ENCODE measurements at places on chromosomes 4 and X.

DNA sequence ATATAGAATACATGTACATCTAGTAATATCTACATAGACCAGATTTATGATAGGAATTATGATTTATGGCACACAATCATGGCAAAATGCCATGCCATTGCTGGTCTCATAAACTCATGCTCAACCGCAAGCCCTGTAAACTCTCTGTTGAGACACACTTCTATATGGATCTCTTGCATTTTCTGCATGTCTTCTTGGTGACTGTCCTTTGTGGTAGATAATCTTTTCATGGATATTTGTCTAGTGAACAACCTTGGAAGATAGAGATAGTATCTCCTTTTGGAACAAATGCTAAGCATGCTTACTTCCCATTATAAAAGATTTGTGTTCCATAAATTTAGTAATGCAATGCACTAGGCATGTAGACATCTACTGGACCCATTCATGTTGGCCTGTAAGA, 328.0 kb downstream of the NAF1 start:
- DNase-seq: no peak

DNA sequence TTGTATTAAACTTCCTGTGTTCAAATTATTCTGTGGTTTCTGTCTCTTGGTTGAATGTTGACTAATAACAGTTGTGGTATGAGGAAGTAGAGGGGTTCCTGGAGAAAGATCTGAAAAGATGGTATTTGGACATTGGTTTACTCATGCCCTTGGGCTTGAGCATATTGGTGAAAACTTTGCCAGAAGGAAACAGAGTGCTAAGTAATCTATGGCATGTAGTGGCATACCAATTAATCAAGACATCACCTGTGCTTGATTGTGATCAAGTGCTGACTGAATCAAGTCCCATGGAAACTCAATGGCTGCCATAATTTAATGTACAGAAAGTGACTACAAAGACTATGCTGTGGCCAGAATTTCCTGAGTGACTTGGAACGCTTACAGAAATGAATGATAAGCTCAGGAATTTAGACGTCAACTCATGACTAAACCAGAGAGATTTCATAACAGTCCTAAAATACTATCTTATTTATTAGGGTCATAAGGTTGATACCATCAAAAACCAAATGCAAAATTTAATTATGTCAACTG, 2062.9 kb downstream of the ARAP2 start:
- no peak for DNase-seq

GRCh38 chr4:176340871-176341685, 21.3 kb downstream of the SPCS3 start:
- no peak for DNase-seq

- DNase-seq: no peak
These were observed 68.6 kb downstream of the RXFP1 start for GRCh38 chr4:158590306-158590705.

DNA sequence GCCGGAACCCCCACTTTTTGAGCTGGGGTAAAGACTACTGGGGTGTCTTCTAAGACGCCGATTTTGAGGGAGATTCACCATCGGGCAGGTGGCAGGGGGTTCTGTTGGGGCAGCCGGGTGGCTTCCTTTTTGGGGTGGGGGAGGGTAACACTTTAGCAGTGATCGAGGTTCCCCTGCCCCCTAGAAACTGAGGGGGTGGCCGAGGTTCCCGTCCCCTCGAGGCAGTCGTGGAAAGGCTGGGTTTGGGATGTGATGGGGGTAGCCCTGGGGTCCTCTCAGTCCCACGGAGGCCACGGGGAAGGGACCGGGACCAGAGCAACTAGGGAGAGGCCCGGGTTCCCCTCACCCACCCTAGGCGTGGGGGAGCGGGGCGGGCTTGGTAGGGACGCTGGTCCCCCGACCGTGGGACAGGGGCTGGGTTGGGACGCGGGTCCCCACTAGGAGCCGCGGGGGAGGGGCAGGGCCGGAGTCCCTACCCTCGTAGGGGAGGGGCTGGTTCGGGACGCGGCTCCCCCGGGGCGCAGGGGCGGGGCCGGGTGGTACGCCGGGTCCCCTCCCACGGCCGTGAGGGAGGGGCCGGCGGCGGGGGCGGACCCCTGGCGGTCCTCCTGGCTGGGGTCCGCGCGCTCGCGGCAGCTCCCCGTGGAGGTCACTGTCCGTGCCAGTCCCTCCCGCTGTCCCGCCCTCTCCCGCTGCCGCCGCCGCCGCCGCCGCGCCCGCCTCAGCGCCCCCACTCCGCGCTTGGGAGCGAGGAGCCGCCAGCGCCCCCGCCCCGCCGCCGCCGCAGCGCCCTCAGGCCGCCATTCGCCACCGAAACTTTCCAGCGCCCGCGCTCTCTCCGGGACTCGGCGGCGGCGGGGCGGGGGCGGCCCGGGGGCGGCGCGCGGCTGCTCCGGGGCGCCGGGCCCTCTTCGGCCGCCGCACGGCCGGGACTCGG, at the start of gene TBL1X:
Gene TBL1X, plus strand, starts transcription at position 624 of the 937 bp plus-strand sequence. CDS start 188,529 bp downstream, outside the sequence.
- no peak for DNase-seq

DNA sequence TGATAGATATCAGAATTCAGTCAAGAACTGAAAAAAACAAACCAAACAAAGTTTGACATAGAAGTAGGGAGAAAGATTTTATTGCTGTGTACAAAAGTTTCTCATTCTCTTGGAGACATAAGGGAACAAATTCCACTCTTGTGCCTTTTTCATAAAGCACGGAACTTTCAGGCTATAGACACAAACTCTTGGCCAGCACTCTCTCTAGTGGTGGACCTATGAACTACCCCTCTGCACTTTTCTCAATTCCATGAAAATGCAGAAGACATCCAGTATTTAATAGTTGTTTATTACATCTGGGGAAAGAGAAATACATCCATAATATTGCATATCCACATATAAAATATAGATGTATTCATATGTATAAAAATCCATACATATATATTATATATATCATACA, 291.6 kb upstream of the HS3ST1 start:
- no peak for DNase-seq

GRCh38 chrX:133171962-133172708, 46.0 kb downstream of the TFDP3 start:
- DNase-seq: no peak

DNA sequence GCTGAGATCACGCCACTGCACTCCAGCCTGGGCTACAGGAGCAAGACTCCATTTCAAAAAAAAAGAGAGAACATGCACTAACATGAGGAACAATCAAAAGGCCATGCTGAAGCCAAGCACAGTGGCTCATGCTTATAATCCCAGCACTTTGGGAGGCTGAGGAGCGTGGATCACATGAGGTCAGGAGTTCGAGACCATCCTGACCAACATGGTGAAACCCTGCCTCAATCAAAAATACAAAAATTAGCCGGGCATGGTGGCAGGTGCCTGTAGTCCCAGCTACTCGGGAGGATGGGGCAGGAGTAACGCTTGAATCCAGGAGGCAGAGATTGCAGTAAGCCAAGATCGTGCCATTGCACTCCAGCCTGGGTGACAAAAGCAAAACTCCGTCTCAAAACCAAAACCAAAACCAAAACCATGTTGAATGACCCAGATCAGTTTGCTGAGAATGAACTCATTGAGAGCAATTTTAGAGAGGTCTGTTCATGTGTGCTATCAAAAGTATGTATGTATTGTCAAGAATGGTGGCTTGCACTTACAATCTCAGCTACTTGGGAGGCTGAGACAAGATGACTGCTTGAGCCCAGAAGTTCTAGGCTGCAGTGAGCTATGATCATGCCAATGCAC, 44.8 kb downstream of the PDS5A start:
- no peak for DNase-seq

DNA sequence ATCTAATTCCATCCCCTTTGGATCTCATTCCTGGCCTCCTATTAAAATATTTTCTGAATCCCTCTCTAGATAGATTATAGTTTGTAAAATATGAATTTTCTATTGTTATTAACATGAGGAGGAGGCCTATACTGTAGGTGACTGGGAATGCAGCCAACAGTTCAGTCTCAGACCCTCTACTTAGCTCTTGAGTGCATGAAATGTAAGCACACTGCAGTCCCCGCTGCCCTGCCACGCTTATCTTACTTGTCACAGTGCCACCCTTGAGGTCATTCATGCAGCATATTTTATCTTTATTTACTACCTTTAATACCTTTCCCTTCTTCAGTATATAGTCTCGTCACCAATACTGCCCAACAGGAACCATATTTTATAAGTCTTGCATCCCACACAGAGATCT, 151.0 kb downstream of the CAMK2D start:
- no peak for DNase-seq

GRCh38 chrX:9707306-9708033, 58.2 kb downstream of the GPR143 start:
- no peak for DNase-seq

- DNase-seq: no peak
These were observed 27.4 kb upstream of the ARX start for GRCh38 chrX:25043192-25043591.

GRCh38 chr4:87005369-87005689, 70.5 kb downstream of the AFF1 start:
- no peak for DNase-seq

GRCh38 chr4:164753873-164754488, at the start of gene SMIM31:
Gene SMIM31, plus strand, starts transcription at chr4:164754131. Its CDS starts 16,313 bp downstream, at chr4:164770444.
- DNase-seq: no peak

DNA sequence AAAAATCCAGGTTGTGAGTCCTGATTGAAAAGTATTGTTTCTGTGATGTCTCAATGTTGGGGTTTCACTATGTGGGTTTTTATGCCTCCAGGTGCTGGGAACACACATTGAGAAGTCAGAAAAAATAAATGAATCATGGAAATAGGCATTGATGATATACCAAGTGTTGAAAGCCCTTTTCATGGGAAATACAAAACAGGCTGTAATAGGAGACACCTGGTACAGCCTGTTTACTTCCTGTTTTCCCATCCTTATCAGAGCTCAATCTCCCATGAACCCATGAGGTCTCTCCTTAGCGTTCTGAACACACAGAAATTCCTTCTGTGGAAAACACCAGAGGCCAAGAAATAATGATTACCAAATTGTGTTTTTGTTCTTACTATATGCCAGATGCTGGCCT, 106.3 kb upstream of the BOD1L1 start:
- no peak for DNase-seq

DNA sequence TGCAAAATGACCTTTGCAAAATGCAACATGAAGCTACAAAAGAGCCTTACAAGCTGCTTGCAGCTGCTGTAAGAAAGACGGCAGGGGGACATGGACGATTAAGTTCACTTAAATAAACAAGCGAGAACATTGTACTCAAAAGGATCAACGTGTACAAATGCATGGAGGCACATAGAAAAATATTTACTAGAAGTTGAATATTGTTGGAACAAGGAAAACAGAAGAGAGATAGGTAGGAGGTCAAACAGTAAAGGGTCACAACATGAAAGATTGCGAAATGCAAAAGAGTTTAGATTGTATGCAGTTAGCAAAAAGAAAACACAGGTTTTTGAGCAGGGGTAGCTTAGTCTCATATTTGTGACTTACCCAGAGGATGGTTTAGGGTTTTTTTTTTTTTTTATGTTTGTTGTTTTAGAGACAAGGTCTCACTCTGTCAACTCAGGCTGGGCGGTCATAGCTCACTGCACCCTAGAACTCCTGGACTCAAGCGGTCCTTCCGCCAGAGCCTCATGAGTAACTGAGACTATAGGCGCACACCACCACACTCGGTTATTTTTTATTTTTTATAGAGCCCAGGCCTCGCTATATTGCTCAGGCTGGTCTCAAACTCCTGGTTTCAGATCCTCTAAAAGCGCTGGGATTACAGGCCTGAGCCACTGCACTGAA, 1.4 kb upstream of the PHF8 start:
- DNase-seq: no peak
